ENCODE measurements at places on chromosomes 4 and X.

GRCh38 chr4:165726831-165727230 lies 146.2 kb upstream of the TLL1 start:
- no peak for DNase-seq

DNA sequence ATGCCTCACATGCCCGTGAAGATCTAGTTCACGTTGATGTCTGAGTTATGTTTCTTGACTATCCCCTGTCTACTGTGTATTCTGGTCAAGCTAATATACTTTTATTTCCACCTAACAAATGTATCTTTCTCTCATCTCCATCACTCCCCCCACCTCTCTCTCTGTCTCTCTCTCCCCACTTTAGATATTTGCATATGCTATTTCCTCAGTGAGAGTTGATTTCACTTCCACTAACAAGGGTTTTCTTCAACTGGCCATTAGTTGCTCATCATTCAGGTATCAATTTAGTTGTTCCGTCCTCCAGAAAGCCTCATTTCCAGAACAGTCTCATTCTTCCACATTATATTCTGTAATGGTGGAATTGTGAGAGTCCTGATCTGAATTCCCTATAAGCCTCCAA lies 1777.8 kb upstream of the TENM3 start:
- DNase-seq = no peak

- DNase-seq = no peak
These were observed 199.7 kb downstream of the CRLF2 start for GRCh38 chrX:1012678-1013300.

DNA sequence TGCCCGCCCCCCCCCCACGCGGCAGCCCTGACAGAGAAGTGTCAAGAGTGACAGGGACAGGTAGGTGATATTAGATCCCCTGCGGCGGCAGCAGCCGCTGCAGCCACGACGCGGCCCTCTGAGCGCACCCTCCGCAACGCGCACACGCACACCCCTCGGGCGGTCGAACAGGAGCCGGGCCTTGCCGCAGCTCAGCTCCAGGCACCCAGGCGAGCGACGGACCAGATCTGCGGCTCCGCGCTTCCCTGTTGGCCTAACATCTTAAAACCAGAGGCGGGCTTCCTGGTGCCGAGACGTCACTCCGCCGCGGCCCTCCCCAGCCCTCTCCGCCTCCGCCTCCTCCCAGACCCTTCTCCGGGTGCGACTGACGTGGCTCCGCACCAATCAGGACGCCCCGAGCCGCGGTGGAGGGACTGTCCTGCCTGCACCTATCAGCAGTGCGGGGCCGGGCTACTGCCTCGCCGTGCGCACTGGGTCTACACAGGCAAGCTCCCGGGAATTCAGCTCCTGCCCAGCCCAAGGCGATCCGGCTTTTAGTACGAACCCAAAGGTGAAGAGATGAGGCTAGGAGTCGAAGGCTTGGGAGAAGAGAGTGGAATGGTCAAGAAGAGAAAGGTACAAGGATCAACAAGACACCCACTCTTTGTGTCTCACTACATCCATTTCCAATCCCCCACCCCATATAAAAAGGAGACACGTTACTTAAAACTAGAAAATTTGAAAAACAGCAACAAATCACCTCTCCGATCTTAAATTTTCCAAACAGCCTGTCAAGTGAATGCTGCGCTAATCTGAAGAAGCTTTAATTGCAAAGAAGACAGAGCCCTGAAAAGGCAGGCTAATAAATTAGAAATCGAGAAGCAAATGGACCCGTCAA lies at the start of gene PITX2:
TSS of gene PITX2 (minus strand) at position 237 of the 877 bp plus-strand sequence. CDS start 617 bp downstream, outside the sequence.
- DNase-seq = no peak

DNA sequence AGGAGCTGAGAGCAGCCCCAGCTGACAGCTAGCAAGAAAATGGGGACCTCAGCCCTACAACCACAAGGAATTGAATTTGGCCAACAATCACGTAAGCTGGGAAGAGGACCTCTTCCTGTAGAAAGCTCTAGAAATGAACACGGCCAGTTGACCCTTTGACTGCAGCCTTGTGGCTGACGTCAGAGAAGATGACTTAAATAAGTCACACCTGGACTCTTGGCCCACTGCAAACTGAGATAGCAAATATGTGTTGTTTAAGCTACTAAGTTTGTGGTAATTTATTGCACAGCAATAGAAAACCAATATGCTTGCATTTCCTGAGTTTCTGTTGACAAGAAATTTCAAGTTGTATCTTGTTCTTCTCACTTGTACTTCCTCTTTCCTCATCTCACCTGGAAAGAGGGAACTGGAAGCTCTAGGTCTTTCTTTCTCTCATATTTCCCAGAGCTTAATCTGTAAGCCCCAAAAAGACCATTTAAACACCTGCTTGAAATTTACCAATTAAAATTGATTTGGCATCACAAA lies 18.8 kb downstream of the PRKG2 start:
- DNase-seq = no peak

- no peak for DNase-seq
These were observed 23.9 kb downstream of the KLHL5 start for GRCh38 chr4:39085891-39086290.

GRCh38 chr4:123659730-123660129 lies 263.1 kb downstream of the SPRY1 start:
- no peak for DNase-seq

DNA sequence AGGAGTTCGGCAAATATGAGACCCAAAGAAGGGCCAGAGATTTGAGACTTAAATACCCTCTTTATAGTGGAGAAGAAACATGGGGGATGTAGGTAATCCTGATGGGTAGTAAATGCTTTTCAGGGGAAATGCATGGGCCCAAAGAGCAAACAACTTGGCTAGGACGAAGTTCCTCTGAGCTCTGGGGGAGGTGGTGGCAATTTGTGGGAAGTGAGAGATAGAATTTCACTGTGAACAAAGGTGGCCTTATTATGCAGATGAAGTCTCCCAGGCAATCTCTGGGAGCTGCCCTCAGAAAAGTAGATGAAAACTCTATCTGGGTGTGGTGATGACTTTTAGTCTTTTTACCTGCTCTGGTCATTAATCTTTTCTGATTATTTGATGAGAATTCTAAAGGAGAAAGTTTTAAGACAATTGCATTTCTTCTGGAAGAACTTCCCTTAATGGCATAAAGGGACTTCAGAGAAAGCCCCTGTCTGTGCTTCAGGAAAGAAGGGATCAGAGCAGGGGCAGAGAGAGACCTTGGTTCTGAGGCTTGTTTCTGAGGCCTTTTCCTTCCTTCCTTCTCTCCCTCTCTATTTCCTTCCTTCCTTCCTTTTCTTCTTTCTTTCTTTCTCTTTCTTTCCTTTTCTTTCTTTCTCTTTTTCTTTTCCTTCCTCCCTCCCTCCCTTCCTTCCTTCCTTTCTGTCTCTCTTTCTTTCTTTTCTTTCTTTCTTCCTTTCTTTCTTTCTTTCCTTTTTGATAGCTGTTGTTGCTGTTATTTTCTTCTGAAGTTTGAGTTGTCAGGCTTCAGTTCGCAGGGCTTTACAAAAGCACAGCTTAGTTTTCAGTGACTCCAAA lies 37.5 kb upstream of the MAOA start:
- no peak for DNase-seq
